ENCODE measurements at places on chromosomes 11 and 22.

DNA sequence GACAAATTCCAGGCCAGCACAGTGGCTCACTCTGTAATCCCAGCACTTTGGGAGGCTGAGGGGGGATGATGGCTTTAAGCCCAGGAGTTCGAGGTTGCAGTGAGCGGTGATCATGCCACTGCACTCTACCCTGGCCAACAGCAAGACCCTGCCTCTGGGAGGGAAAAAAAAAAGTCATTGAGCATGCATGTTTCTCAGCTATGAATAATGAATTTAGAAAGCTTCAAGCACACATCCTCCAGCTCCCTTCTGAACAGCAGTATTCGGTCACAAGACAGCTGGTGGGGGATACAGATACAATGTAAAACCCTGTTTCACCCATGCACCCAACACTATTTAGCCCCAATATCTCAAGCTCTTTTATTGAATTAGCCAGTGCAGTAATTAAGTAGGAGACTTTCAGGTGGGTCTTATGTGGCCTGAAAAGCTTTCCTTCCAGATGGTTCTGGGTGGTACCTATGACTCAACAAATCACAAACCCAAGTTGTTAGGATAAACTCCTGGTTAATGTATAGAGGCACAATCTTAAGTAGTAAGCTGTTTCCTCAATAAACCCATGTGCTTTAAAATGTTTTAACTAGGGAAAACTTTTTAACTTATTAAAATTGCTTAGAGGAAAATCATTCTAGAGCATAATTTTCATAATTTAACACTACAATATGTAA is 13.4 kb downstream of the PRDM10 start:
- DNase-seq, result no peak

DNA sequence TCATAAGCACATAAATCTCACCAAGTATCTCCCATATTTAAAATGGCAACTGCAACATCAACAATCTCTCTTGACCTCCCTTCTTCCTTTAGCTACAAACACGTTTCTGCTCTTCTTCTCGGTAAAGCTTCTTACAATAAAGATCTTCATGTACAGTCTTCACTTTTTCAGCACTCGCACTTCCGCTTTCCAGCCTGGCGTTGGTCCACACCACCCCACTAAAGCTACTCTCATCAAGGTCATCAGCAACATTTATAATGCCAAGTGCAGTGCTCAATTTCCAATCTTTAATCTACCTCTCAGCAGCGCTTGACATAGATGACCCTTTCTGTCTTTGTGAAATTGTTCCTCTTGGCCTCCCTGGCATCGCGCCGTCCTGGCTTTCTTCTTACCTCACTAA is 33.6 kb downstream of the NTM start:
- no peak for DNase-seq

DNA sequence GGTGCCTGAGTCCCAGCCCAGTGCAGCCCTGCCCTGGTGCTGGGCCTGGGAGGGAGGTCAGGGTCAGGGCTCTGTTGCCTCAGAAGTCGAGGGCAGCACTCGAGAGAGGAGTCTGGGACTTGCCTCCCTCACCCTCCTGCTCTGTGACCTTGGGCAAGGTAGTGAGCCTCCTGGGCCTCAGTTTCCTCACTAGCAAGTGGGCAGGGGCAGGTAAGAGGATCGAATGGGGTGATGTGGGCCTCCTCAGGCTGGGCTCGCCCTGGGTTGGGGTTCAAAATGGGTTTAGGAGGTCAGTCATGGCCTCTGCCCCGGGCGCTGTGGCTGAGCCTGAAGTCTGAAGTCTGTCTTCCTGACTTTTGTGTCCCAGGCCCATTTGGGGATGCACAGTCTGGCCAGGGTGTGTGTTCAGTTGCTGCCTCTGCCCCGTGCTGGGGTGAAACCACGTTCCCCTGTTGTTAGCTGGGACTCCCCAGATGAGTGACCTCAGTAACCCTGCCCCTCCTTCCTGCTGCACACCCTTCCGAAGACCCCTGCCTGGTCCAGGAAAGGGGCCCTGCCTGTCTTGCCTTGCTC is 40.9 kb upstream of the CELSR1 start:
- peak; percentile 29 for DNase-seq

DNA sequence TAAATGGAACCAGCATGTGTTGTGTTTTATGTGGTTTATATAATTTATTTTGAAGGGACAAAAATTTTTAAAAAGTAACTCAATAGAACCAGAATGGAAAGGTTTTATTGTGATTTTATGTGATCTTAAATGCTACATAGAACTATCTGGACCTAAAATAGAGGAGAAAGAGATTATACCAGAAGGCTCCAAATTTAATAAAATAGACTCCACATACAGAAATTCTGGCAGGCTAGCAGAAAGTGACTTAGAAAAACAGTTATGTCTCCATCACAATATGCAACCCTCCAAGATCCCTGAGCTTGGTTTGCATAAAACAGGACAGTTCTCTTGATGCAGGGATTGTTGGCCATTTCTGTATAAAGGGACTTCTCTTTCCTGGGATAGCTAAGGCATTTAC is 107.9 kb downstream of the BBOX1 start:
- no peak for DNase-seq

- DNase-seq, result no peak
These were observed 68.8 kb downstream of the PRDM11 start for GRCh38 chr11:45215098-45215865.

GRCh38 chr11:44258190-44258489 is 51.8 kb downstream of the ALX4 start:
- no peak for DNase-seq

DNA sequence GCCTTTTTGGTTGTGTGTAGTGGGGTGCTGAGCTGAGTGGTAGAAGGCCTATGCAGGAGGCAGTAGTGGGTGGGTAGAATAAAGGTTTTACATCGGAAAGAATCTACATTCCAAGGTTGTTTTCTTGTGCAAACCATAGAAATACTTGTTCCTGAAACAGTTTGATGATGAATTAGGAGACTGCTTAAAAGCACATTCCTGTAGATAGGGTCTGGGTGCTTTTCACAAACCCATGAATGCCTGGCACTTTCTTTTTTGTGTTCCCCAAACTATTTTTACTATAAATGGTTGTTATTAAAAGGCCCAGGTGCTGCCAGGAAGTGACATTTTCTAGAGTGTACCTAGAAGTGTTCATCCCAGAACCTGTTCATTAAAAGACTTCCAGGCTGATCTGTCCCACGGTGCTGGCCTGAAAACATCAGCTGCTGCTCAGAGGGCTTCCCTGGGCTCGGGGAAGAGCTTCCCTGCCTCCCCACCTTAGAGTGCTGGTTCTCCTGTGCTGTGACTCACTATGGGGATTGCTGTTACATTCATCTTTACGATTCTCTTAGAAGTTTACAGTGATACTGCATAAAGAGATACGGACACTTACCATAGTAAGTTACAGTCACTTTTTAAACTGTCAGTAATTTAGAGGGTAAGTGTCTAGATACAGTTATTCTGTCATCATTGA is 27.9 kb downstream of the PPFIA1 start:
- no peak for DNase-seq

DNA sequence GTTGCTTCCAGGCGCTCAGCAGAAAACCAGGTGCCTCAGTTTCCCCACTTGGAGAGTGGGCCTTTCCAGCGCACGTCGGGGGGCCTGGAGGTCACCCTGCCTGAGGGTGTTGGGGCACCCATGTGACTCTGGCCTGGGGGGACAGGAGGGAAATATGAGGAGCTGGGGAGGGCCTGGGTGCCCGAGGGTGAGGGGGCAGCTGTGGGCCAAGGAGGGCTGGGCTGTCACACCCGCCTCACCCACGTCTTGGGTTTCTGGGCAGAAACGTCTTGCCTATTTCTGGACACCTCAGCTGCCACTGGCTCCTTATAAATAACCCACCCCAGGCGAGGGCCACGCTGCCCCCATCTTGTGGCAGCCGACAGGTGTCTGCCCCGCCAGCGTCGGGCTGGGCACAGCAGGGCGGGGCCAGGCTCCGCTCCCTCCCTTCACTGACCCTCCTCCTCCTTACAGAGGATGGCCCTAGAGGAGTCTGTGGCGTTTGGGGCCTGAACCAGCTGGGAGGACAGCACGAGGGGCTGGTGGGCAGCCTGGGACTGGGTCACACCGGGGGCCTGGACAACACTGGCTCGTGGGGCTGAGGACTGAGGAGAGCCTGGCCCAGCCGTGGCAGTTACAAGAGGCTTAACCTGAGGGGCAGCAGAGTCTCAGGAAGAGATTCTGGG is 1.5 kb downstream of the TNNT3 start:
- DNase-seq, result no peak

GRCh38 chr22:49547751-49548239 is 279.9 kb downstream of the BRD1 start:
- DNase-seq, result no peak

GRCh38 chr22:19663821-19664355 is 50.4 kb upstream of the SEPTIN5 start:
- DNase-seq, result peak; percentile 77

GRCh38 chr11:3169255-3170043 is 4.3 kb upstream of the OSBPL5 start:
- peak; percentile 76 for DNase-seq

DNA sequence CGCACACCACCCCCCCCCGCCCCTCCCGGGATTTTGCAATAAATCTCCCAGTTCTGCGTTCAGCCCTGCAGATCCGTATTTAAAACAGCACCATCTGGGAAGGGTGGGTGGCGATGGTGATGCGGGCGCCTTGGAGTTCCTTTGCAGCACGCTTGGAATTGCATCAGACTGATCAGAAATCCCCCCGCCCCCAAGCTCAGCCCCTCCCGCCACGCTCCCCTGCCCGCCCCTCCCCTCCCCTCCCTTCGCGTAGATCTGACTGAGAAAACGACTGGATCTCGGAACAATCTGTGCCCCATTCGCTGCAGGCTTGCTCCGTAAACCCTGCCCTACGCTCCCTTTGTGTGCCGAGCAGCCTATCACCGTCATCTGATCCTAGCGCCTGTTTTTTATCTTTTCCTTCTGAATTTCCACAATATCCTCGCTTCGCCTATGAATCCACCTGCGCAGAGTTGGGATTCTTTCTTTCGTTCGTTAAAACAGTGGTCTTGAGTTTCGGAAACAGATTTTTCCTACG is 18.1 kb upstream of the BDNF start:
- DNase-seq, result peak; percentile 22

- no peak for DNase-seq
These were observed 3.7 kb downstream of the YWHAH start for GRCh38 chr22:31948002-31948401.

GRCh38 chr22:37996515-37997246 is 12.3 kb upstream of the SOX10 start:
- no peak for DNase-seq

DNA sequence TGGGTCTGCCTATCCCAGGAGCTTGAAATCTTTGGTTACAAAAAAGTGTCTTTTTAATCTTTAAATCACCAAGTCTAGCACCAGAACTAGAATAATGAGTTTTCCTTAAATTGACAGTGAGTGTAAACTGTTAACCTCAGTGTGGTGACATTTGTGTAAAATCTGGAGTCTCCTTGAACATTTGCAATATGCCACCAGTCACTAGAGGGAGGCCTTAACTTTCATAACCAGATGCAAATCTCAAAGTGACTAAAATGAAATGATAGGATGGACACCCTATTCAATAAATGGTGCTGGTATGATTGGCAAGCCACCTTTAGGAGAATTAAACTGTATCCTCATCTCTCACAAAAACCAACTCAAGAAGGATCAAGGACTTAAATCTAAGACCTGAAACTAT is 8.3 kb upstream of the SCGB1D2 start:
- DNase-seq, result no peak

- DNase-seq, result peak; percentile 40
These were observed 43.0 kb upstream of the KLHL35 start for GRCh38 chr11:75475767-75476650.

DNA sequence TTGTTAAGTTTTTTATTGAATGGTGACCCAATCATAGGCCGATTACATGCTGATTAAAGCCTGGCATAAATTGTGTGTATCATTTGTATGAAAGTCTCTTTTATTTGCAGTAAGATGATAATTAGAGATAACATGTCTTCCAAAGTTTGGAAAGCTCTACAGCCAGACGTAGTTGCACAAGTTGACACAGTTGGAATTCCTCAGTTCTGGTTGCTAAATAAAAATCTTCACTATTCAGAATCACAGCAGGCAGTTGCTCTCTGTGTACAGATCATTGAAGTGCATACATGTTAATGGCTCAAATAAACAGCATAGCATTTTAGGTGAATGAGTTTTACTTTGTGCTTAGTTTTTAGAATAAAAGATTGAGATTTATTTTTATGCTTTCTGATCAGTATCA is 69.5 kb downstream of the ARHGAP42 start:
- DNase-seq, result no peak

DNA sequence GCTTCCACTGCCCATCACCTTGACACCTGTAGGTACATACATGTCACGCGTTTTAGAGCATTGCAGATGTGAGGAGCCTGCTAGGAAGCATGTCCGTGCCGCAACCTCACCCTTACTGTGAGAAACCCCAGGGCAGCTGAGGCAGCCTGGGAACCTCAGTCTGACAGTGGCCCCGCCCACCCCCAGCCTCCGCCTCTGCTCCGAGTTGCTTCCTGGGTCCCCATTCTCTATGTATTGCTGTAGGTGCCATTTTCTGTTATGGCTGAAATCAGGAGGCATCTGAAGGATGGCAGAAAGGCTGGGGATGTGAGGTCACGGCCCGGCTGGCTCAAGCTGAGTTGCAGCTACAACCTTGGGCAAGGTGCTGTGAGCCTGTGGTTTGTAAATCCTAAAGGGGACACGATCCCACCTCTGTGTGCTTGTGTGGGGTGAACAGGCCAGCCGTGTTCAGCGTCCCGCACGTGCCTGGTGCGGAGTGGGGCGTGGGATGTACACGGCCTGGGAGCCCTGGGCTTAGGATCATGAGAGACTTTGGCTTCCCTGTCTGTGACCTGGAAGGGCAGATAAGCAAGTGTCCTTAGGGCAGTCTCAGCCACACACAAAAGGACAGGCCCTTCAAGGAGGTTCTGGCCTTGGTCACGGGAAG is 102.7 kb downstream of the PHF21B start:
- no peak for DNase-seq

GRCh38 chr22:25572708-25573171 is 8.3 kb downstream of the GRK3 start:
- DNase-seq, result no peak

DNA sequence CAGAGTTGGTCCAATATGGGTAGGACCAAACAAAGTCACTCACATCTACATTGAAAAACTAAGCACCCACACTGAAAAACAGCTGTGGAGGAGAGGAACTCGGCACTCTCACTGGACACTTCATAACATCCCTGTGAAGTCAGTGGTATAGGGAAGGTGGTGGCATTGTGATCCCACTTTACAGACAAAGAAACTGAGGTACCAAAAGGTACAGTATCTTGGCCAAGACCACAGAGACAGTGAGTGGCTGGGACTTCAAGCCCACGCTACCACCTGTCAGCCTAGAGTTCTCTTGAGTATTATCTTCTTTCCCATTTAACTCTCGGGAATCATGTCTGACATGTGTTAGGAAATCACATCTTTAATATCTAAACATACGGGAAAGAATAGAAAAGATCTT is 61.9 kb downstream of the SYN3 start:
- no peak for DNase-seq

GRCh38 chr11:112049777-112050176 is 24.0 kb downstream of the PIH1D2 start:
- no peak for DNase-seq

- DNase-seq, result no peak
These were observed 148.5 kb downstream of the GRIK4 start for GRCh38 chr11:120660024-120660565.

Data from femur (tissue), 1 donor.